Stimulated activated CD8-positive, alpha-beta memory T cell treated with anti-CD3 and anti-CD28 coated beads, Interleukin-15, amount 100 ng/mL, for 4 hours (primary cell): ENCODE measurements at places on chromosomes 2 and 18.

DNA sequence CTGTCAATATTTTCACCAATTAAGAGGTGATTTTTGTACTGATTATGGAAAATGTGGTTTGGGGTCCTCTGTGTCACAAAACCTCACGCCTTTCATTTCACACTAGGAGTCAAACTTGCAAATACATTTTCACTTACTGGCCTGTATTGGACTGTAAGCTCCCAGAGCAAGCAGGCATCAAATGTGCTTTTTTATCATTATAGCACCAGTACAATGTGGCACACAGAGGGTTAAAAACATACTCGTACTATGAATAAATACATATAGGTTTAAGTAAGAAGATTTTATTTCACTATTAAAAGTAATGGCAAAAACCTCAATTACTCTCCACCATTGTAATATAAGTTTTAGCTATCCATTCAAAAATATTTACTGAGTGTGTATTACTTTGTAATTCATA is 56.7 kb downstream of the ABCB11 start:
- no peak for DNase-seq

DNA sequence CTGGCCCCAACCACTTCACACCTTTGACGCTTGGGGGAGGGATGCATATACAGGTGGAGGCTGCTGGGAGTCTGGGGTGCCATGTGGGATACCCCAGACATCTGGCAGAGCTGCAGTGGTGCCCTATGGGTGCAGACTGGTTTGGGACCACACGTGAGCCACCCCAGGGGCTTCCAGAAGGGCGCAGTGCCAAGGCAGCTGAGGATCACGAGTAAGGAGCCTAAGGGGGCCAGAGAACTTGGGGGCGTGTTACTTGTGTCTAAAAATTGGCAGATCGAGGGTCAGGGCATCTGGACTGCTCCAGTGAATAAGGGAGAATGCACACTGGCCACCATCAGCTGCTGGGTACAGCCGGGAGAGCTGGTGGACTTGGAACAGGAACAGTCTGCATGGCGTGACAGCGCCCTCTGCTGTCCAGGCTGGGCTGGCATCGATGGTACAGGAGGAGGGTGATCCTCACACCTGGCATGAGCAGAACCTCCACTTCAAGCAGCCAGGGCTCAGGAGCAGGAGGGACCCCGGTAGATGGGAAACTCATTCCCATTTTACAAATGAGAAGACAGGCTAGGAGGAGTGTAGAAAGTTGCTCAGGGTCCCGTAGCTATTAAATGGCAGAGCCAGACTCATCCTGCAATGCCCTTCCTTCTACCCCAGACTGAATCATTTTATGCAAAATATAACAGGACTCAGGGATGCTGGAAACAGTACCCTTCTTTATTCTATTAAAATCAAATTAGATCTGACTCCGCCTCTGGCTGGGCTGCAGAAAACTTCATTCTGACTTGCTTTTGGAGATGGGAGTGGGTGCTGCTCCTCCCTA is 60.4 kb downstream of the ATOH8 start:
- peak; percentile 55 for DNase-seq

GRCh38 chr2:158953926-158954763 is 14.3 kb upstream of the TANC1 start:
- DNase-seq, result no peak

GRCh38 chr2:108594132-108594981 is 60.1 kb downstream of the LIMS1 start:
- DNase-seq, result no peak

DNA sequence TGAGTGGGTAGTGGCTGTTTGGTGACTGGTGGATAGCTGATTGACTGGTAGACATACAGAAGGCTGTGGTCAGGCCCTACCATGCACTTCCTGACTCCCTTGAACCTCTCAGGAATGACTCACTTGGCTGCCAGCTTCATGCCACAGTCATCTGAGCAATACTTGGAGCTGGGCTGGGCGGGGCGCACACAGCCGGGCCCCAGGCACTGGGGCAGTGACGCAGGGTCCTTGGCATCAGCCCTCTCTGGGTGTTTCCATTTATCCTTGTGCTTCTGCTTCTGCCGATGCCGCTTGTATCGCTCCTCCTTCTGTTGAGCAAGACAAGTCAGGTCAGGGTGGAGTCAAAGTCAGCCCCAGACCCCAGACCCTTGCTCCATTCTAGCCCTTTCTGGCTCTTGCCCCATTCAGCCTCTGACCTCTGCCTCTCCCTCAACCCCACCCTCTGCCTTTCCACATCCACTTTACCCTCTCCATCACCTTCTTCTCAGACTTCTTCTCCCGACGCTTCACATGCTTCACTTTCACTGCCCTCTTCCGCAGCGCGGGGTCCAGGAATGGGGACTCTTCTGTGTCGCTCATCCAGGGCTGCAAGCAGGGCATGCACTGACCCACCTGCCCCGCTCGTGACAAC is 3.0 kb upstream of the MBD1 start:
- no peak for DNase-seq

DNA sequence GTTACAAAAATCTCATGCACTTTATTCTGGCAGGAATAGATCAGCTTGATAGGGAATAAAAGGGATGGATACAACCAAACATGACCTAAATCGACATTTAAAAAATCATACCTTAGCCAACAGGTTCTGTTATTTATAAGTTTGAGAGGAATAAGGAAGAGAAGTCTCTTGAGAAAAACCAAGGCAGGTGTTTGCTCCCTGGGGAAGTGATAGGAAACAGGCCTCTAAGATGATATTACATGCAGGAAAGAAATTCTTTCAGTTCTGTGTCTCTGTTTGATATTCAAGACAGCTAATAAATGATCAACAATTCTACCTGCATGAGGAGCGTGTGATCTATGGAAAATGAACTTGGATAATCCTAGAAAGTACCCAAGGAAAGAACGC is 184.8 kb upstream of the ZEB2 start:
- no peak for DNase-seq

DNA sequence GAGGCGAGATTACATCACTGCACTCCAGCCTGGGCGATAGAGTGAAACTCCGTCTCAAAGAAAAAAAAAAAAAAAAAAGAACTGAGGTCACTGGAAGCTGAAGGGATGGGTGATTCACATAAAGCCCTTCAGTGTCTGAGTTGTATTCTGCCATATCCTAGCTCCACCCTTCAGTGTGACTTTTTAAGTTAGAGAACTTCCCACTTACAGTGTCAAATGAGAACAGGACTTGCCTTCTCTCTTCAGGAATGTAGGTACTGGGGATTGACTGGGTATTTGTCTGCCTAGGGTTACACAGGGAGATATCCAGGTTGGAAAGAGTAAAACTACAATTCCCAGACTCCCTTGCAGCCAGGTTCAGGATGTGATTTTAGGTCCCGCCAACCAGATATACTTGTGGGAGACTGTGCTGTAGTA is 37.9 kb downstream of the EHD3 start:
- no peak for DNase-seq

GRCh38 chr2:216210701-216211540 is 101.8 kb downstream of the XRCC5 start:
- no peak for DNase-seq

- no peak for DNase-seq
Measured at GRCh38 chr2:100615471-100615870, 52.7 kb downstream of the PDCL3 start.

GRCh38 chr2:164913640-164914350 is 41.5 kb downstream of the SLC38A11 start:
- no peak for DNase-seq

GRCh38 chr2:217466805-217467204 is 536.0 kb downstream of the TNS1 start:
- DNase-seq, result no peak

DNA sequence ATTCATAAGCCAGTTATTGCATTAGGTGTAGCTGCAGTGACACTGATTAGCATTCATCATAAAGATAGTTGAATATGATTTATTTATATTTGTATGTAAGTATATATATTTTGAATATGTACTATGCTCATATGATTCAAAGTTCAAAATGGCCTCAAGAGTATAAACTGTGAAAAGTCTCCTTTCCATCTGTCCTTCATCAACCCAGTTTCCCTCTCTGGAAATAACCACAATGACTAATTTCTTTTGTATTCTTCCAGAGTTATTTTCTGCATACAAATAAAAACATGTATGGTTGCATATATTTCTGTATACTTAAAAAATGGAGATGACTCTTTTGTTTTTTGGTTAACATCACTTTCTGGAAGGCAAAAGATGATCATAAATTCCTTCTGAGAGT is 95.2 kb downstream of the CAMKMT start:
- DNase-seq, result no peak

DNA sequence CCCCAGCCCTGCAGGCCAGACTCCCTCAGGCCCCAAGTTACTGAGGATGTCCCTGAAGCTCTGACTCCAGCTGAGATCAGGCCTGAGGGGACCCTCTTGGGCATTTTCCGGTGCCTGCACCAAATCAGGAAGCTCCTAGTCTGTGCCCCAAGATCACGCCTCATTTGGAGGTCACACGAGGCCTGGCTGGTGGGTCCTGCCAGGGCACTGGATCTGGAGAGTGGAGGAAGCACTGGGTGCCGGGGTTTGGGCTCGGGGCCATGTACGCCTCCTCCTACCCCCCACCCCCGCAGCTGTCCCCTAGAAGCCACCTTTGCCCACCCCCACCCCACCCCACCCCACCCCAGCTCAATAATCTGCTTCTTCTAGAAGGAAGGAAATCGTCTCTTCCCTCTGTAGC is 16.2 kb downstream of the SH2D6 start:
- no peak for DNase-seq

DNA sequence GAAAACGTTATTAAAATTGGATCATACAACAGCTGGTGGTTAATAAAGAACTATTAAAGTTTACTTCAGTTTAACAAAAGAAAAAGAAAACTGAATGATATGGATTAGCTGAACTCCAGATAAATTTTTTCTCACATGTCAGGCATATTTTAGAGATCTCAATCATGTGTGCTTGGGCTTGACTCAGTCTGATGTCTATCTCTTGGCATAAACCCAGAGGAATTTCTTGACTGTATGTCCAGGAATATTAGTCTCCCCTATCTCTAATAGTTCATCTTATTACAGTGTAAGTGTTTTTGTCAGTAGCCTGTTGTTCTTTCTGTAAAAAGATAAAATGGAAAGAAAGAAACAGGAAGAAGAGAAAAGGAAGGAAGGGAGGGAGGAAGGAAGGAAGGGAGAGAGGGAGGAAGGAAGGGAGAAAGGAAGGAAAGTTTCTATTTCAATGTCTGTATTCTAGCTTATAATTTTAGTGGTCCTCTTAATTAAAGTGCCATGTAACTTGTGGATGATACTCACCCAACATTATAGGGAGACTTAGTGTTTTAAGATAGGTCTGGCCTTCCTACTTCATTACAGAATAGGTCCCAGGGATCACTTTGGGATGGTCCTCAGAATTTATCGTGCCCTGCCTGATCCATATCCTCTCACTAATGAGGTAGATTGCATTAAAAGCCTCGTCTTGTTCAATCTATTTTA is 99.7 kb upstream of the UGP2 start:
- no peak for DNase-seq

- DNase-seq, result no peak
Measured at GRCh38 chr2:168194784-168195522, 52.4 kb downstream of the STK39 start.

DNA sequence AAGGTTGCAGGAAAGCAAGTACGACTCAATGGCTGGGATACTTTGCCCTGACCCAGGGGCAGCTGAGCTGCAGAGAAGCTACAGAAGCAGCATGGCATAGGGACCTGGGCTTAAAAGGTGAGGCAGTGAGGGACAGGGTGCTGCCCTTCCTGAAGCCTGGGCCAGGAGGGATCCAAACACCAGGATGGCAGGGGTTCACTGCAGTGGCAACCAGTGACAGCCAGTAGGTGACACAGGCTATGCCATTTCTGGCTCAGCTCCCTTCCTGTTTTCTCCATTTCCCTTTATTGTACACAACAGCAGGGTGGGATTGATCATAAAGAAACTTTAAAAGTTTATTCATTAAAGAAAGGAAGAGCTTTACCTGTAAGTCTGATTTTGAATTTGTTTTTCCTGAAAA is 48.8 kb downstream of the CABYR start:
- no peak for DNase-seq

DNA sequence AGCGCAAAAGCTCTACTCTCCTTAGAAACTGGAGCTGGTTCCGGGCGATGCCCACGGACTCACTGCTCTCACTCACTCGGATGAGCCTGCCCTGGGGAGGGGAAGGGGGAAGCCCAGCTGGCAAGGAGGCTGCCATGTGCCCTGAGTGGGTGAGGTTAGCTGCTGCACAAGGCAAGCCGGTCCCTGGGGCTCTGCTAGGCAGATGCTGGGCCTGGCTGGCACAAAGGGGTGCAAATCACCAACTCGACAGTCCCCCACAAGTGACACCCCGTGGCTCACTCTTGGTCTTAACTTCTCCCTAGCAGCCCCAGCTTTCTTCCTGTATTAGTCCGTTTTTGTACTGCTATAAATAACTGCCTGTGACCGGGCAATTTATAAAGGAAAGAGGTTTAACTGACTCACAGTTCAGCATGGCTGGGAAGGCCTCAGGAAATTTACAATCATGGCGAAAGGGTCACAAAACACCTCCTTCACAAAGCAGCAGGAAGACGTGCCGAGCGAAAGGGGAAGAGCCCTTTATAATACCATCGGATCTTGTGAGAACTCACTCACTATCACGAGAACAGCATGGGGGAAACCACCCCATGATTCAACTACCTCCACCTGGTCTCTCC is 33.2 kb downstream of the ADCY3 start:
- no peak for DNase-seq

GRCh38 chr18:45328811-45329210 is 286.5 kb upstream of the SLC14A2 start:
- DNase-seq, result no peak

DNA sequence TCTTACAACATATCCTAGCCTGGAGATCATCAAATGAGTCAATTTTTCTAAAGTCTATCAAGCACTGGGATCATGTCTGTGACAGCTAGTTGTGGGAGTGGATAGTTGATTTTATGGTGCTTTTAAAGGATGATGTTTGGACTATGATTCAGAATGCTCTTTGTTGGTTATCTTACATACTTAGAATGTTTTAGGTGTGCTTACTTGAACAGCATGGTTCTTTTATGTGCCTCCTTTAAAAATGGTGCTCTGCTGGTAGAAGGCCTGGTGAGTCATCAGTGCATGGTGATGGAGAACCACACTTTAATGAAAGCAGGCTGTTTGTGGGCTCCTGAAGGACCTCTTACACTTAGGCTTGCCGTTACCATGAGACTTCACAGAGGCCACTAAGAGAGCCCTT is 682.7 kb upstream of the FANCL start:
- DNase-seq, result no peak

DNA sequence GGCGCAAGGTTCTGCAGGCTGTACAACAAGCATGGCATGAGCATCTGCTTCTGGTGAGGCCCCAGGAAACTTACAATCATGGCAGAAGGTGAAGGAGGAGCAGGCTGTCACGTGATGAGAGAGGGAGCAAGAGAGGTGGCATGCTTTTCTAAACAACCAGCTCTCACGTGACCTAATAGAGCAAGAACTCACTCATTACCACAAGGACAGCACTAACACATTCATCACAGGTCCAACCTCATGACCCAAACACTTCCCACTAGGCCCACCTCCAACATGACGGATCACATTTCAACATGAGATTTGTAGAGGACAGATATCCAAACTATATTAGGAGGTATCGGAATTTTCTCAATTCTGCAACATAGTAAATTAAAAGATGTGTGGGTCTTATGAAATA is 108.8 kb upstream of the DLX2 start:
- no peak for DNase-seq
